ENCODE measurements at places on chromosomes 3 and 15. TPM values are rescaled to one million over a fixed set of nuclear protein-coding genes. Genes with fewer than 3 reads are reported as not detected.

The WWTR1 gene
- total RNA-seq = 55.8 TPM

DNA sequence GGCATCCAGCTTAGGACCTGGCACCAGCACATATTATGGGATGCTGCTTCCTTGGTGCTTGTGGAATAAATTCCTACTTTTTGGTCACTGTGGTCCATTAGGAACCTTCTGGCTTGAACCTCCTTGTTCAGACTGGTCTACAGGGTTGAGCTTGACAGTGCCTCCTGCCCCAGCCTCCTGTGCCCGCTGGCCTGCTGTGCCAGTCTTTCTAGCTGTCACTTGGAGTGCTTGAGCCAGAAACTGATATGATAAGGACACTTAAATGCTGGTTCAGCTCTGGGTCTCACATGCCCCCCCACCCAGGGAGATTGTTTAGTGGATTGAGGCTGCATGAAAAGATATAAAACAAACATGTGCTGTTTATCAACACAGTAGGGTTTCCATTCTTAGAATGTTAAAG is 147.8 kb downstream of the SLCO3A1 start:
- no peak for DNase-seq

The LHFPL4 gene
- not detected for total RNA-seq

- no peak for DNase-seq
Measured at GRCh38 chr3:69472093-69472492, 86.2 kb upstream of the FRMD4B start.

GRCh38 chr3:50600841-50601591 is 10.6 kb downstream of the CISH start:
- peak; percentile 96 for DNase-seq

DNA sequence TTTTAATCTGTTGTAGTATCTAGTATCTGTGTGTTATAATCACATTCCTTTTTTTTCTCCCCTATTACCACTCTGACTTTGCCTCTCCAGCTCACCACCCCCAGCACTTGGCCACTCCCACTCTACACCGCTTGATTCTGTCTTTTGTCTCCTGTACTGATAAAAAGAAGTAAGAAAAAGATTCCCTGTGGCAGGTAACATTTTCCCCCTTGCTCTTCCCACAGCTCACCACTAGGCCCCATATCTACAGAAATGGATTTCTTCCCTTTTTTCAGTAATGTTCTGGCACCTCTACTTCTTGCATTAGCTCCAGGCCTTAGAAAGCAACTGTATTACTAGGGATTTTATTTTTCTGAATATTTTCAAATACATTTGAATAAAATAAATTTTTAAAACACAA is 25.6 kb downstream of the KCNH8 start:
- no peak for DNase-seq

The SERINC4 gene
- 0.24 TPM for total RNA-seq

The CAV3 gene
- total RNA-seq = not detected

GRCh38 chr3:36895496-36896409 is 49.1 kb downstream of the TRANK1 start:
- no peak for DNase-seq

GRCh38 chr3:171028779-171029232 is 2.3 kb upstream of the SLC2A2 start:
- peak; percentile 20 for DNase-seq

The UQCC5 gene
- total RNA-seq = 0.12 TPM

The PRSS50 gene
- 1.1 TPM for total RNA-seq

The CPNE9 gene
- total RNA-seq = not detected

The XYLB gene
- 8.2 TPM for total RNA-seq

- DNase-seq = no peak
Measured at GRCh38 chr3:47692158-47692557, 89.5 kb downstream of the SMARCC1 start.

- no peak for DNase-seq
Measured at GRCh38 chr3:12577379-12577778, 20.5 kb downstream of the MKRN2 start.

DNA sequence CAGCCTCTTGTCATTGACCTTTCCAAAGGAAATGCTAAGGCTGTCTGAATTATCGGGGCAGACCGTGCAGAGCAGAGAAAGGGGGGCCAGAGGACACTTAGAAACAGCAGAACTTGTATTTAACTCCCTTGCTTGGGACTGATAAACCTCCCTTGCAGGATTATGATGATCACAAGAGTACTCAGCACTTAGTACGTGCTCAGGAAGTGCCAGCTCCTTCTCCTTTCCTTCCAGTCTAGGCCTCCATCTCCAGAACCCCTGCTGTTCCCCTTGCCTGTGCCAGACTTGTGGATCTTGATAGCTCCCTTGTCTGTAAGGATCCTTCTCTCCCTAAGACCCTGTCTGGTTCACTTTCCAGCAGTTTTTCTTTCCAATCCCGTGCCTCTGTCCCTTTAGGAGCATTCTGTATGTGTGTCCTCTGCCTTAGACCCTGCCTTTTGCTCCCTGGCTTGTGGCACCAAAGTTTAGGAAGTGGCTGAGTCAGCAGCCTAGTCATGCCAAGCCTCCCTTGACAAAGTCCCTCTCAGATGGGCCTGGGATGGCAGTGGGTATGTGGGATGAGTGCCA is 747 bp downstream of the SORD start:
- peak; percentile 27 for DNase-seq

DNA sequence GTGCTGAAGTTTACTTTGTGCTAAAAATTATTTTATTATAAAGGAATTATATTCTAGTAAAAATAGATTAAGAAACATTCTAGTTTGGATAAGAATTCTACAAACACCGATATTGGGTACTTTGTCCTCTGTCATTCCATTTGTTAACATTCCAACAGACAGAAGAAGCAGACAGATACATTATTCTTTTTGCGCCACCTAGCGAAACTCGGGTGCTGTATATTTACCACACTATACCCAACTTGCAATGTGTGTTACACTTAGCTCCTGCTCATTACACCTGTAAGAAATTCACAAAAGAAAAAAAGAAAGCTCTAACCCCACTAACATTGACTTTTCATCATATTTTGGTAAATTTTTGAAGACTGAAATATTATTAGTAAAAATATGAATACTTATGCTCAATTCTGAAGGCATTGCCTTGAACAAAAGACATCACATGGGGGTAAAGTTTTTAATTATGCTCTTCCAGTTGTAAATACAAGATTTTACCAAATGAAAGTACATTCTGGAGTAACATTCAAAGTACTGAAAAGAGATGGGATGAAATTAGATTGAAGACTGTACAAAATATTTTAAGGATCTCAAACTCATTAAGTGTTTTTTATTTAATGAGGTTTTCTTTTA is 136.5 kb upstream of the MLF1 start:
- peak; percentile 82 for DNase-seq

- no peak for DNase-seq
Measured at GRCh38 chr3:55090291-55090690, 162.4 kb upstream of the LRTM1 start.

The PPP1R14D gene
- total RNA-seq = not detected

The TM4SF1 gene
- total RNA-seq = 164 TPM

DNA sequence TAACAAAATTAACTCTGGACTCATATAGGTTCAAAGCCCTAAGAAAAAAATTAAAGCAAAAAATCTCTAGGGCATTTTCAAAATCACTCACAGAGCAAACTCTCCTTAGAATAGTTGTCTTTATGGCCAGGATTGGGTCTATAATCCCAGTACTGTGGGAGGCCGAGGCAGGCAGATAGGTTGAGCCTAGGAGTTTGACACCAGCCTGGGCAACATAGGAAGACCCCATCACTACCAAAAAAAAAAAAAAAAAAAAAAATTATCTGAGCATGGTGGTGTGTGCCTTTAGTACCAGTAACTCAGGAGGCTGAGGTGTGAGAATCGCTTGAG is 378.1 kb upstream of the TGFBR2 start:
- DNase-seq = no peak

- DNase-seq = no peak
Measured at GRCh38 chr15:51864408-51865056, 35.1 kb downstream of the TMOD3 start.

- no peak for DNase-seq
Measured at GRCh38 chr3:19488939-19489338, 340.6 kb downstream of the KCNH8 start.

The LYZL4 gene
- not detected for total RNA-seq

The TMEM108 gene
- 0.72 TPM for total RNA-seq

The LRRC2 gene
- 0.28 TPM for total RNA-seq
